ENCODE measurements at places on chromosomes 5 and 9.

- DNase-seq = no peak
These were observed 28.0 kb upstream of the SLC2A8 start for GRCh38 chr9:127368852-127369402.

DNA sequence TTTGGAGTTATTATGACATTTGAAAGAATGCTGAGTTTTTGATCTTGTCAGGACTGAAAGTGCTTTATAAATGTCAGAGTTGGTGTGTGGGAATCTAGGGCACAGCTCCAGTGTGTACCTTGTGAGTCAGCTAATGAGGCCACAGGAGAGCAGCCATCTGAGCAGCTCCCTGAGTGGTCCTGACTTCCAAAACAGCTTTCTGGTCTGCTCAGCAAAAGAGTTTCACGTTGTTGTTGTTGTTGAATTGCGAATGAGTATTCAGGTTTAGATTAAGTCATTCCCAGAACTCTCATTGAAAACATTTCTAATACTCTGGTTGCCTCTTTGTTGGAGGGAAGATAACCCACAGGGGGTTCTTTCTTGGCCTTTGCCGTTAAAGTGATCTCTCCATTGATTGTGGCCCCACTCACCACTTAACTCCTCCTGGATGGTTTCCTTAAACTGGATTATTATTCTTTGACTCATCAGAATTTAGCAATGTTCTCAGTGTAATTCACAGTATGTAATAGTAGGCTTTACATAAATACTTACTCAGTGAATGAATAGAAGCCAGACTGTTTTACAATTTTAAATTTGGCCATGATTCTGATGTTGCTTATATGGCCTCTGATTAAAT lies 125.1 kb upstream of the SGCD start:
- DNase-seq = peak; percentile 72

GRCh38 chr9:134191455-134192209 lies 27.3 kb upstream of the RNU6ATAC start:
- no peak for DNase-seq

GRCh38 chr5:8912106-8912505 lies 633.8 kb downstream of the SEMA5A start:
- no peak for DNase-seq

- no peak for DNase-seq
These were observed 84.1 kb downstream of the SH3PXD2B start for GRCh38 chr5:172370237-172370640.

Measured in fibroblast of skin of left biceps (primary cell).